ENCODE measurements at places on chromosomes 16 and 17.

DNA sequence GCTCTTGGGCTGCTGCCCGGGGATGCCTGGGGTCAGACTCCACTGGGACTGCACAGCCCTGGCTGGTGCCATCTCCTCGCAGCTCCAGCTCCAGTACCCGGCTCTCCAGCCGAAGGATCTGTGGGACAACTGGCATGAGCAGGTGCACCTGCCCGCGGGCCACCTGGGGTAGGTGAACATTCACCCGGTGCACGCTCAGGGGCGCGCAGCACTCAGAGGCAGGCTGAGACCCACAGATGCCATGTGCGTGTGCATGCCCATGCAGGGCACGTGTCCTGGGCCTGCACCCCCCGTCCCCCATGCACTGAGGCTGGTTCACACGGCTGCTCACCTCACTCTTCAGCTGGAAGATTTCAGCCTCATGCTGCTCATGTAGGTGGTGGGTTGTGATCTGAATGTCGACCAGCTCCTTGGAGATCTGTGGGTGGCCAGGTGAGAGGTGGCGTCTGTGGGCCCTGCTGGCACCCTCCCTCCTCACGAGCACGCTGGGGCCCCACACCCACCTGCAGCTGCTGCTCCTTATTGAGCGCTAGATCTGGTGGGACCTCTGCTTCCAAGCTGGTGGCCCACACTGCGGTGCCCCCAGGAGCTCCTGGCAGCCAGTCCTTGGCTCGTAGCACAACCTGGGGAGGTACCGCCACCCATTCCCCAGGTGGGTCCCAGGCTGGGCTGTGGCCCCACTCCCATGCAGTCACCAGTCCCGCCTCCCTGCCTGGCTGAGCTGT is 618 bp downstream of the CCDC78 start:
- no peak for DNase-seq

GRCh38 chr17:74272731-74273201 is 1.3 kb upstream of the DNAI2 start:
- DNase-seq = no peak

DNA sequence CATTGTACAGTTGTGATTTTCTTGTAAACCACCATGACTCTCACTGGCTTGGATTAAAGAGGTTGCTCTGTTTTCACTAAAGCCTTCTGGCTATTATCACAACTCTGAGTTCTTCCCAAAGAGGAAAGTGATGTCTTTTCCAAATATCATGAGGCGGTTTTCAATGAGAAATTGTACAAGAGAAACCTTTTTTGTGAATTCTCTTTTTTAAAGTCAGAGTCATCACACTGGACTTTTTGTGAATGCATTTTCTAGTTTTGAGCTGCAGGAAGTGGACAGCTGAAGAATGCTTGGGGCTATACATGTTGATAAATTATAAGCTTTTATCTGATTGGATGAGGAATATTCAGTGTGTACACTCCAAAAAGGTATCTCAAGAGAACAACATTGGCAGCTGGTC is 100.2 kb downstream of the PHKB start:
- DNase-seq = no peak

DNA sequence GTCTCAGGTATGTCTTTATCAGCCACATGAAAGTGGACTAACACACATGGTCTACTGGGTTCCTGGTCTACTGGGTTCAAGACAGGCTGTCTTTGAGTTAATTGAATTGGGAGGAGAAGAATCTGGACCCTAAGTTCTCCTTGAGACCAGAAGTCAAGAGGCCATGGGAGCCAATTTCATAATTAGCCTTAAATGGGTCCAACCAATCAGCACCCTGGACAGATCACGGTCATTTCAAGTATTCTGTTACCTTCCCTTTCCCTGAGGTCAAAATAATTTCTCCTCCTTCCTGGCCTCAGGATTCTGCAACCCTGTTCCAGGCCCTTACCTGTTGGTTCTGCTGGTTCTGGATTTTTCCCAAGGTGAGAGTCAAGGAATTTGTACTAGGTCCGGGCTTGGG is 23.8 kb downstream of the OSBPL7 start:
- DNase-seq = no peak

DNA sequence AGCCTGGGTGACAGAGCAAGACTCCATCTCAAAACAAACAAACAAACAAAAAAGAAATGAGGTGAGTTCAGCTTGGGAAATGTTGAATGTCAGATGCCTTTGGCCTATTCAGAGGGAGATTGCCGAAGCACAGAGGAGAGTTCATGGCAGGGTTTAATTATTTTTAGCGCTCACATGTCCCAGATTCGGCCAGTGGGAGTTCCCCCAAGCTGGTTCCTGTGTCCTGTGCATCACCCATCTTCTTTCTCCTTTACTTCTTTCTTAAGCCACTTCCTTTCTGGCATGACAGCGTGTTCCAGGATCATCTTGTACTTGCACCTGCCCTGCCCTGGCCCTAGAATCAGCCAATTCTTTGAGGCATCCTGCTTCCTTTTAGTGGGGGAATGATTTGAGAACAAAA is 9.2 kb downstream of the MPV17L start:
- DNase-seq = no peak

- peak; percentile 72 for DNase-seq
Observed at GRCh38 chr17:42288803-42289610, 709 bp downstream of the STAT5A start.

DNA sequence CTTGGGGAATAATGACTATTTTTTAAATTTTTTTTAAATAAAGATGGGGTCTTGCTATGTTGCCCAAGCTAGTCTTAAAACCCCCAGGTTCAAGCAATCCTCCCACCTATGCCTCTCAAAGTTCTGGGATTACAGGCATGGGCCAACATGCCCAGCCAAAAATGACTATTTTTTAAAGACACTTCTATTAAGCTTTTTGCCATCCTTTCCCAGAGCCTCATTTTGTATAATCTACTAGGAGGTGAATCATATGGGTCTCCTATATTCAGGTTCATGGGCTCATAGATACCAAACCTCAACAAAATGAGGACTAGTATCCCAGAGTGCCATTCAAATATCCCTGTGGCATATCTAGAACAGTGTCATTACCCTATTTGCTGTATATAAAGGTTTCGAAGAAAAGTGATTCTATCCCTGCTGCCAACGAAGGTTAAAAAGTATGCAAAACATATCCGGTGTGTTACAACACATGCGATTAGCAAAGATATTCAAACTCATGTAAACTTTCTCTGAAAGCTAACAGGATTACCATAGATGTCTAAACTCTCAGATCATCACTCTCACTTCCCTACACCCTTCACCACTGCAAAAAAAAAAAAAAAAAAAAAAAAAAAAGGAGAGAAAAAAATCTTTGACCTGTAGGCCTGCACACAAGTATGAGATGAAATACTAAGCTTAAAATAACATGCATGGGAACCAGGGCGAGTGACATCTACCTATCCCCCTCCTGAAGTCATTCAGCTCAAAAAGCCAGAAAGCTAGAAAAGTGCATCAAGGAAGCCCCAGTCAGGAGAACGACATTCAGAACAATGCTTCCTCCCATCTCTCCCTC is 23.5 kb downstream of the XPO6 start:
- no peak for DNase-seq

DNA sequence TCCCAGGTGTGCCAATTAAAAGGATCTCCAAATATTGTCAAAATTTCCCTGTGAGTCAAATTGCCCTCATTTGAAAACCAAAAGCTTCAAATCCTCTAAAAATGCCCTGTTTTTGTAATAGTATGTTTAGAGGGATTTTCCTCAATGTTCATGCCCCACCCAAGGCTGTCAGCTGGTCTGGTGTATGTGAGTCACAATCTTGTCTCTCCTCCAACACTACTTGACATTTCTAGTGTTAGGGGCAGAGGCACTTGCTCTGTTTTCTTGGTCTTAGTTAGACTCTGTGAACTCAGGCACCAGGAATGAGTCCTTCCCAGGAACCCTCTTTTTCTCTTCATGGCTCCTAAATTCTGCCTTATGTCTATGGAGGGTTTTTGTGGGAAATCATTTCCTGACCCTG is 634.8 kb downstream of the KCNJ2 start:
- no peak for DNase-seq

- no peak for DNase-seq
Observed at GRCh38 chr17:45101883-45102811, 30.2 kb downstream of the PLCD3 start.

- no peak for DNase-seq
Observed at GRCh38 chr17:6569370-6570285, 13.3 kb upstream of the PITPNM3 start.

DNA sequence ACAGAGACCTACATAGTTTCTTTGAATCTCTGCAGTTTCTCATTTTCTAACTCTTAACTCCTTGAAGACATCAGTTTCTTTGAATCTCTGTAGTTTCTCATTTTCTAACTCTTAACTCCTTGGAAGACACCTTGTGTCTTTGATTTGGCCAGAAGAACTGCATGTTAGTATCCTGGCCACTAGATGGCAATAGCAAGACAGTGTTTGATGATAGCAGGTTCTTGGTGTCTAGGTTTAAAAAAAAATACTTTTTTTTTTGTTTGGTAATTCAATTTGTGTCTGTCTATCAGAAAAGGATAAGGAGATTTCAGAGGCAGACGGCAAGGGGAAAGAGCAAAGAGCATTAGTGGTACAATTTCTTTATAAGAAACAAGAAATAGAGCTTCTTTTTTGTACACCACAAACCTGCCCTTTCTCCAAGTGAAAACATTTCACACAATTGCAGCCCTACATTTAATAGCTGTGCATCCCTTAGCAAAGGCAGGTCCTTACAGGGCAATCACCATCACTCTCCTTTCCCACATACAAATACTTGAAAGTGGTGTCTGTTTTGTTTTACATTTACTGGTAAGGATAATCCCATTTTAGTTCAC is 1324.9 kb upstream of the CDH8 start:
- DNase-seq = no peak

DNA sequence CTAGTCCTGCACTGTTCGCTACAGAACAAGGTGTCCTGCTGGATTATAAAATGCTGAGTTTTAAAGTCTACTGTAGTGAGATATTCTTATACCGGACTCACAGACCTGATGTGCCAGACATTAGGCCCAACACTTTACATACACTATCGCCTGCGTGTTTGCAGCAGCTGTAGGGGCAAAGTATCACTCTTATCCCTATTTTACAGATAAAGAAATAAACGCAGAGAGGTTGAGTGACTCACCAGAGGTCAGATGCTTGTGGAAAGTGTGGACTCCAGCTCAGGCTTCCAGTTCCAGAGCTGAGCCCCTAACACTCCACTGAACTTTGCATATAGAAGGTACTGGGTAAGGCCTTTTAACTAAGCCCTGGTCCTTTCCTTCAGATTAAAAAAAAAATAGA is 47.4 kb downstream of the PLXDC1 start:
- no peak for DNase-seq

DNA sequence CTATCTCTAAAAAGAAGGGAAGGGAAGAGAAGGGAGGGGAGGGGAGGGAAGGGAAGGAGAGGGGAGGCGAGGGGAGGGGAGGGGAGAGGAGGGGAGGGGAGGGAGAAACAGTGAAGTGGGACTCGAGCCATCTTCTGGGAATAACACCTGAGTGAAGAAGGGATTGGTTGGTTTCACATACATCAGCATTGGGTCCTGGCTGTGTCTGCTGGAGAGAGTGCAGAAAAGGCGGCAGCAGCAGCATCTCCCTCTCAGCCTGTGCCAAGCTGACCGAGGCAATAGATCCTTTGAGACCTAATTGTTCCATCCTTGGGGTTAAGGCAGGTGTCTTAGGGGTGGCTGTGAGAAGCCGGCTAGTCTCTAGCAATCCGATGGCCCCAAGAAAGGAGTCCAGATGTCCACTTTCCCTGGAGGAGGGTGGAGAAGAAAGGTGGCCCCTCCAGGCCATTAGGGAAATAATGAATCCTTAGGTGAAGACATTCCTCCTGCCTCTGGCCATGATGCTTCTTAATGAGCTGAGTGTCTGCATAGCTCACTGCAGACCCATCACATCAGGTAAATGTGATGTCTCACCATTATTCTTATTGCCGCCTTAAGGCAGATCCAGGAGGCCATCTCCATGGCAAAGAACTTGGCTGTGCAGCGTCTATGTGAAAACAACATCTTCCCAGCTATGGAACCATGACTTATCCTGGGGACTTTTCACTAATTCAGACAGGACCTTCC is 71.6 kb downstream of the WIPI1 start:
- DNase-seq = no peak

GRCh38 chr16:813204-813915 is 12.8 kb upstream of the GNG13 start:
- DNase-seq = peak; percentile 64

- no peak for DNase-seq
Observed at GRCh38 chr16:67902831-67903230, 9.8 kb downstream of the PSKH1 start.

- no peak for DNase-seq
Observed at GRCh38 chr17:14452856-14453255, 152.0 kb downstream of the HS3ST3B1 start.

- DNase-seq = peak; percentile 34
Observed at GRCh38 chr16:50311891-50312501, 45.6 kb downstream of the ADCY7 start.

DNA sequence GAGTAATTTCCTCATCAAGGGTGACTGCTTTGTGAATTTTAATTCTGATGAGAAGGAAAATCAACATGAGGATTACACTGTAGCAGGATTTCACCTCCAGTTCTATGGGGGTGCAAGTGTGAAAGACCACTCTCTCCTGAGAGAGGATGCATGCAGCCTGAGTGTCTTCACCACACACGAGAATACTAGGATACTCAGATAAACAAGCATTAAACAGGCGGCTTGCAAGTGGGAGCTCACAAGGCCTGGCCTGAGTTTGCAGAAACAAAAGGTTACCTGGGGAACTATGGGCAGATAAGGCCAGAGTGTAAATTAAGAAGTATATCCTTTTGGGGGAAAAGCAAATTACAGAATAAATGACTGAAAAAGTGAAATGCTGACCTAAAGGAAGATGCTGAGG is 46.6 kb downstream of the MYH10 start:
- DNase-seq = no peak

DNA sequence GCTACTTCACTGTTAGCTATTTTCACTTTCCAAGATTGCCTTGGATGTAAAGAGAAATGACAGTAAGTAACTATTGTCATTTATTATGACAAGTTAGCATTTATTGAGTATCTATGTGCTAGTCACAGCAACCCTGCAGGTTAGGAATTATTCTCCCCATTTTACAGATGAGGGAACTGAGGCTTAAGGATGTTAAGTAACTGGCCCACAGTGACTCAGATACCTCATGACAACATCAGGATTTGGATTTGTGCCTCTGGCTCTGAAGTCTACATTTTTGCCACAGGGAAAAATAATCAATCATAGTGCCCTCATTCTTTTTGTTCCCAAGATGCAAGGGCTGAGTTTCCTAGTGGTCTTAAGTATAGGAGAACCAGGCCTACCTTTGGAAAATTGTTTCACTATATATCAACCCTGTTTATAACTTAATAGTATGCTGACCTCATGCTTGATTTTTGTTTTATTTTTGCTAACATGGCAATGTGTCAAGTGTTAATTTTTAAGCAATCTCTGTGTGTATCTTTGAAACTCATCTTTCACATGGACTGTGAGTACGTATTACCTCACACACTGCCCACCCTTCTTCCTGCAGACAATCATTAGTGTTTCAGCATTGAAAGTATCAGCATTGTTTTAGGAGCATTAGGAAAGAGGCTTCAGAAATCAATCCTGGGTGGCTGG is 105.0 kb downstream of the TANGO6 start:
- no peak for DNase-seq

Measured in Right ventricle myocardium superior (tissue), 1 donor.